ENCODE measurements at places on chromosomes 3 and 15.

- no peak for DNase-seq
Observed at GRCh38 chr3:46845860-46846623, 17.2 kb downstream of the MYL3 start.

DNA sequence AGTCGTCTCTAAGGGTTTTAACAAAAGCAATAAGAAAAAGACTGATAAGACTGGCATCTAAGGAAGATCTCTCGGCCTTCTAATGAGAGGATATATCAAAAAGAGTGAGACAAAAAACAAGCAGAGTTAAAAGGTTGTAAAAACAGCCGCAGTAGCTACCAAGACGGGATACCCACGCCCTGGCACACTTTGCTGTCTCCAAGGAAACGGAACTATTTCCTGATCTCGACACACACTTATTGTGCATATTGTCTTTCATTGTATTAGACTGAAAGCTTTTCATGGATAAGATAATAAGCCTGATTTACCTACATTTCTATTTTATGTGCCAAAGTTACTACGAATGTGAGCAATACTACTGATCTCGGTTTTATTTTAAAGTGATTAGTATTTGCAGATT lies 161.5 kb upstream of the MCTP2 start:
- no peak for DNase-seq

- DNase-seq, result peak; percentile 16
Observed at GRCh38 chr3:151171145-151171757, 31.8 kb downstream of the GPR171 start.

DNA sequence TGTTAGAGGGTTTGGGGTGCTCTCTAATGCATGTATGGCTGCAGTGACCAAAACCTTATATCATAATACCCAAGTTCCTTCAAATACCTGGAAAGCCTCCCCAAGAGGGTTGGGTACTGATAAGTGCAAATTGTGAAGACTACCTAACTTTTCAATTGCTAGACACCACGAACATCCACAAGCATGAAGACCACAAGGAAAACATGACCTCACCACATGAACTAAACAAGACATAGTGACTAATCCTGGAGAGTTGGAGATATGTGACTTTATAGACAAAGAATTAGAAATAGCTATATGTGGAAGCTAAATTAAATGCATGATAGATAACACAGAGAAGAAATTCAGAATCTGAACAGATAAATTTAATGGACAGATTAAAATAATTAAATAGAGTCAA lies 23.9 kb upstream of the AADACL2 start:
- DNase-seq, result no peak

DNA sequence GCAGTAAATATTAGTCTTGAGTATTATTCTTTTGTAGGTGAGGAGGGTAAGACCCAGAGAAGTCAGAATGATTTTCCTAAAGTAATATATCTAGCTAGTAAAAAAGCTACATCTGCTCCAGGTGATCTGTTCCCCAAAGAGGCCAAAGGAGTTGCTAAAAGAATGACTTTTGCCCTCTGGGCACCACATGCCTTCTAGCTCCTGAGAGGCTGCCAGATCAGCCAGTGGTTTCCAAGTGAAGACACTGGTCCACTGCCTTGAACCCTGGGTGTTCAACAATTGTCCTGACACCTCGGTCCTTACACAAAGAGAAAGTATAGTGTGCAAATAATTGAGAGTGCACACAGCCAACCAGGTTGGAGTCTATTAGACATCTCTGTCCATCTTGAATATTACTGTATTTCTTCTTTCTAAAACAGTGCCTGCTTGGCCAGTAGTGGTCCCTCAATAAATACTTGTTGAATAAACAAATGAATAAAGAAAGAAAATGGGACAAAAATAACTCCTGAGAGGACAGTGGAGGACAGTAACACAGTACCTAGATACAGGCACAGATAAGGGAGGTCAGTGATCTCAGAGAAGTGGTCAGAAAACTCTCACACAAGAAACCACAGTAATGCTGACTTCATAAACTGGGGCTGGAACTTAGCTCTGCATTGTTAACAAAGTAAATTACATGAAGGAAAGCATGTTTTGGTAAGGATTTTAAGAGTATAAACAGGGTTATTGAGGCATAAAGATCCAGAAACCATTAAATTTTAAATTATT lies 56.6 kb upstream of the CSTA start:
- DNase-seq, result no peak

- DNase-seq, result no peak
Observed at GRCh38 chr15:65389226-65389625, 11.4 kb upstream of the IGDCC3 start.

DNA sequence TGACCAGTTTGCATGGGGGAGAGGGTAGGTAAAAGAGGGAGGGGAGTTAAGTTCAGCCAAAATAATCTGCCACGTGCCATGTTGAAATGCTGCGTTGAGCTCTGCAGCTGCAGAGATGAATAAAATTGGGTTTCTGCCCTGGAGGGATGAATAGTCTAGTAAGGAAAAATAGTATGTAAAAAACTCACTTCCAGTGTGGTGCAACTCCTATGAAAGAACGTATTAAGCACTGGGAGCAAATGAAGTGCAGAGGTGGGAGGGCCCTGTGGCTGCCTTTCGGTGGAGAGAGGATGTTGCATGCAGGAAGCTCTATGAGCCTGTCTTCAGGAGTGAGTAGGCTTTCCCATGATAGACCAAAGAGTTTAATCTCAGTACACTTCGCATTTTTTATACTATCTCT lies 8.6 kb downstream of the CEP63 start:
- no peak for DNase-seq

GRCh38 chr3:67712259-67712658 lies 57.8 kb upstream of the SUCLG2 start:
- no peak for DNase-seq

DNA sequence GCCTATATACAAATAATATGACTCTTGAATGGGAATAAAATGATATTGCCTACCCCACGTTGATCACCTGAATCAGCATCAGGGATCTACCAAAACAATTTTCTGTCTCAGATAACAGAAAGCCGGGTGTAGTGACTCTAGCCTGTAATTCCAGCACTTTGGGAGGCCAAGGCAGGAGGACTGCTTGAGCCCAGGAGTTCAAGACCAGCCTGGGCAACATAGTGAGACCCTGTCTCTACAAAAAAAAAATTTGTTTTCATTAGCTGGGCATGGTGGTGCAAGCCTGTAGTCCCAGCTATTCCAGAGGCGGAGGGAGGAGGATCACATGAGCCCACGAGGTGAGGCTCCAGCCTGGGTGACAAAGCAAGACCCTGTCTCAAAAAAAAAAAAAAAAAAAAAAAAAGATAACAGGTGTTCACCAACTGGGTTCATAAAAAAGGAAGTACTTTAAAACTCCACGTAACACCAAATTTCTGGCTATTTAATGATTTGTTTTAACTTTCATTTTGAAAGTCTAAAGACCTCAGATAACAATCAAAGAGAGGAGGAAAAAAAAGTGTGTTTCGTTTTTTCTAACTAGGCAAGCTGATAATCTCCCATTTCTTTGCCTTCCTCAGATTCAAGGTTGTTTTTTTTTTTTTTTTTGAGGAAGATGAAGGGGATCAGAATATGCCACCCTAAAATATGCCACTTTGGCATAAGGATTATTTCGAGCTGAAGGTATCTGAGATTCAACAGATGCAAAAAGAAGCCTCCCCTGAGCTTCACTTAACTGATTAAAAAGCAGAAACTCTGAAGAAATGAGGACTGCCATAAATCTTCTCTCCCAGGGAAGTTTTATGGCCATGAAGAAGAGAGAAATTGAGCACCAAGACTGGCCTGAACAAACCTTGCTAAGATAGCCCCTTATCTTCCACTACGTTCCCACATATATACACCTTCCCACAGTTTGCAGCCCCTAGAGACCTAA lies 44.1 kb downstream of the TRANK1 start:
- no peak for DNase-seq

DNA sequence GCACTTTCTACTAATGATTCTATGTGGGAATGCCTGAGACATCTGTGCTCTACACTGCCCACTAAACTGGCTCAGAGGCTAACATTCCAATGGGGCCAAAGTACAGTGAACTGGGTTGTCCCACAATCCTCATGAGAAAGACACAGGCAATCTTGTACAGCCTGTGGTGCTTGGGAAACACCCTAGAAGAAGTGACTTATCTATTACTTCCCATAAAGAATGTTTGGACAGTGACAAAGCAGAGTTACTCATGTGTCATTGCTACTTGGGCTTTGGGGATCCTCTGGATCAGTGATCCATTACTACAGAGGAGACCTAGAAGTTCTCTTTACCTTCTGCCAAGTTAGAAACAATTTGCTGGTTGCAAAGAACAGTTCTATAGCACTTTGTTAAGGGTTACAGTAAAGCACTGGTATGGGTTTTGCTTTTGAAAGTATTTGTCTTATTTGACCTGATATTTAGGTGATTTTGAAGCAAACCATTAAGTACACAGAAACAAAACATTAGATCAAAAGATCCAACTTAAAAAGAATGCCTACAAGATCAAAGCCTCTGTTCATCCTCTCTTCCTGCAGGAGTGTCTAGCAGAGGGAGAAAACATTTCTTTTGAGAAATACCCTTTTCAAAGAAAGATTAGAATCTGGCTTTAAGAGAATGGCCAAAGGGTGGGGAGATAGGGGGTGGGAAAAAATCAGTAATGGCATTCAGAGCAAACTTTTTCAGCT lies 75.8 kb downstream of the CTNNB1 start:
- no peak for DNase-seq

- no peak for DNase-seq
Observed at GRCh38 chr3:123376451-123377242, 72.2 kb downstream of the ADCY5 start.

GRCh38 chr15:39720621-39721611 lies 61.7 kb downstream of the FSIP1 start:
- no peak for DNase-seq

DNA sequence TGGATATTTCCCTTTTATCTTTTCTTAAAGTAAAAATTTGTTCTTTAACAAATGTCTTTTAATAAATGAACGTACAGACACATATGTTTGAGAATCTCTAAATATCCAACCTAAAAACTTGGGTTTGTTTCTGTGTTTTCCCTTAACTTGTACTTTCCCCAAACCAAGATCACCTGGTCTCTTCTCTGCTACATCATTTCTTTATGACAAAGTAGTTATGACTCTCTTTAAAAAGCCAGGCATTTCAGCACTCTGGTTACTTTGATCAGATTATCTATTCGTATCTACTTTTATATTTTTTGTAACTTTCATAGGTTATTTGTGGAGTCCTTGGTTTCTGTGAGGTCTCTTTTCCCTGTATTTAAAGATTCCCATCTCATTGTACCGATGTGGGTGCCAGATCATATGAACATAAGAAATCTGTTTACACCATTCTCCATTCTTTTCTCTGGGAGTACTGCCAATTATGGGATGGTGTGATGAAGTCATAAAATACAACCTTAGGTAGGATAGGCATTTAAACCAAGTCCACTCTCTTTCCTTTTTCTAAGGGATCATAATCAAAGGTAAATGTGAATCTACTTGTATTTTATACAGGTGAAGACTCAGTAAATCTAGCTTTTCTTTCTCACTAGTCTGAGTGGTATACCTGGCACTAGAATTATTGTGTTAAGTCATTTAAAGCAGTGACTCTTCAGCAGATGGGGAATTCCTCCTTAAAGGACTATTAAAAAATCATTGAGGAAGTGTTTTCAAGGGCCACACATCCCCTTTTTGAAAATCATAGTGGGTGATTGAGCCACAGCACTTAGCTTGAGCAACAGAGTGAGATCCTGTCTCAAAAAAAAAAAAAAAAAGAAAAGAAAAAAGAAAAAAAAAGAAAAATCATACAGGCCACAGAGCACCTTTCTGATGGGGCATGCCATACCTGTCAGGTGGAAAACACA lies 12.4 kb upstream of the NFKBIZ start:
- no peak for DNase-seq

DNA sequence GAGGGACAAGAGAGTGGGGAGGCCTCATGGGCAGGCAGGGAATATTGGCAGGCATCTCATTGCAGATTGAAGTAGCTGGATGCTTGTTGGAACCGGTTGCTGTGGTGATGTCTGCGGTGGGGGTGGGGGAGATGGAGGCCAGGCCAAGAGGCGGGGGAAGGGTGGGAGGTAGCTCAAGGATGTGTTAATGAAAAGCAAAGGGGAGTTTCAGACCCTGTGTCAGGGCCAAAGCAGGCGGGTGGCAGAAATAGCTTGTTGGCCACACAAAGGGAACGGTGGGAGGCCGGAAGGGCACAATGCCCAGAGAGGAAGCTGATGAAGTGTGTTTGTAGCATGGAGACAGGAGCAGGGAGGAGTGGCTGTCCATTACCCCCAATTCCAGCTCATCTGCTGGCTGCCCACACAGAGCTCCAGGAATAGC lies 28.0 kb downstream of the CCDC33 start:
- DNase-seq, result no peak

DNA sequence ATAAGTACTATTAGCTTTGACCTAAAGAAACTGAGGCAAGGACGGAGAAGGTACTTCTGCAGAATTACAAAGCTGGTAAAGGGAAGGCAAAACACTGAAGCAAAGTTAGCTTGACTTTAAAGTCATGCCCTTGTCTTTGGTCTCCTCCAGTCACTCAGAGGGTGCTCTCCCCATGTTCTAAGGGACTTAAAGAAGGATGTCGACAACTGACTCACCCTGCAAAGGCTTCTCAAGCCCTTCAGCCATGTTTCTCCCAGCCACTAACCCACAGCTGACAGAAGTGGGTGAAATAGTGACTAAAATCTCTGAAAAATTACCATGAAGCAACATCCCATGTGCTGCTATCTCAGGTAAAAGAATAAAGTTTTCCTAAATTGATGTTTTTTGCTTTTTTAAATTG lies 46.4 kb downstream of the SUCLG2 start:
- DNase-seq, result no peak

GRCh38 chr15:74798388-74799254 lies 14.0 kb upstream of the LMAN1L start:
- no peak for DNase-seq

DNA sequence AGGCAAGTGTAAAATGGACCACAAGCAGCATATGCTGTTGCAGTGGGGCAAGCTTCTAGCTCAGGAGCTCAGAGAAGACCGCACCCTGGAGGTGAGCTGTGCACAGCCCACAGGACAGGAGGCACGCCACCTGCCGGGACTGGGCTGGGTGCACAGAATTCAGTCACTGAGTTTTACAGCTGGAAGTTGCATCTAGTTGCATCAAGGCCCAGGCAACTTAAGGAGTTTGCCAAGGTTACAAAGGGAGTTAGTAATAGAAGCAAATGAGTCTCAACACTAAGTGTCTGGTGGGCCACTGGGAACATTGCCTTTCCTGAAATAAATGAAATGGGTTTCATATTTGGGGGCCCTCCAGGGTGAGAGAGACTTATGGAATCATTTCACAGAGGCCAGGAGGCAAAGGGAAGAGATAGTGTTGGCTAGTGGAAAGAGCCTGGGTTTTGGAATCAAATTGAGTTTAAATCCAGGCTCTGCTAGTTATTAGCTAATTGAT lies 36.0 kb upstream of the TIMP4 start:
- peak; percentile 55 for DNase-seq

GRCh38 chr3:73680391-73681095 lies 55.8 kb upstream of the PDZRN3 start:
- no peak for DNase-seq

- DNase-seq, result no peak
Observed at GRCh38 chr15:64236156-64236894, 73.5 kb upstream of the PPIB start.

GRCh38 chr15:43531018-43531670 lies 13.7 kb downstream of the MAP1A start:
- DNase-seq, result no peak

- DNase-seq, result no peak
Observed at GRCh38 chr3:169128579-169128978, 534.9 kb downstream of the MECOM start.
